ENCODE measurements at places on chromosomes 5 and 9. TPM values are rescaled to one million over a fixed set of nuclear protein-coding genes. Genes with fewer than 3 reads are reported as not detected.

DNA sequence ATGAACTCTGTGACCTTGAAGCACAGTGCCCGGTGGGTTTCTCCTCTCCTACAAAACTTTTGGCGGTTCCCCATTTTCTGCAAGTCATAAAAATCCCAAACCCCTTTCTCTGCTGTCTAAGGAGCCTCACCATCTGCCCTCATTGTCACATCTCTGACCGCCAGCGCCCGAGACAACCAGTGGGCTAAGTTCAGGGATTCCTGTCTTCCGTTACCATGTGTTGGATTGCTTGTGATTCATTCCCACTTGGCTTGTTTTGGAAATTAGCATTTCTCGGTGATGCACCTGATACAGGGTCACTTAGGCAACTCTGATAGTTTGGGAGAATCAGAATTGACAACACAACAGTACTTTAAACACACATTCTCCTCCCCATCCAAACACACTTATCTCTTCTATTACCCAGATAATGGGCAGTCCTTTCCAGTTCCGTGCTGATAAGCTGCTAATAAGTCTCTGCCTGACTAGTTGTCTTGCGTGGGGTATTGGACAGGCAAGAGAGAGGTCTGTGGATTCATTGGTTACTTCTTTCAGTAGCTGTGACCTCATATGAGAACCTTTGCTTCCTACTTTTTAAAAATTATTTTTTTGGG is 70.0 kb upstream of the KLF4 start:
- DNase-seq = no peak

DNA sequence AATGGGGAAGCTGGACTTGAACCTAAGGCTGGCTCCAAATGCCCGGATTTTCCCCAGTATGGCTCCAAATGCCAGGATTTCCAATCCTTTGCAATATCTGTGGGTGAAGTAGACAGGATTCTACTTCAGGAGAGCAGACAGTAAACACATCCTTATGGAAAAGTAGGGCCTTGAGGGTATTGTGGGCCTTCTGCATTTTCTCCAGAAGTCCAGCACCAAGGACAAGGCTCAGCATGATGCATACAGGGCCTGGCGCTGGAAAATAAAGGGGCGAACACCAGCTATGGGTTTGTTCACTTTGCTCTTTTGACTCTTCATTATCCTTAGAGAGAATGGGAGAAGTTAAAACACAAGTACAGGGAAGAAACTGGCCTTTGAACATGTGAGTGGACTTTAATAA is 347.5 kb downstream of the SEMA5A start:
- DNase-seq = no peak

Gene LVRN
- 1.0 TPM for polyA plus RNA-seq

- DNase-seq = peak; percentile 67
Observed at GRCh38 chr5:135488727-135489465, 36.7 kb upstream of the TIFAB start.

Gene CBY3
- polyA plus RNA-seq = 0.55 TPM

Gene GDA
- 0.66 TPM for polyA plus RNA-seq

GRCh38 chr9:97039514-97039860 is 545 bp upstream of the CTSV start:
- peak; percentile 13 for DNase-seq

GRCh38 chr5:8842971-8843551 is 702.8 kb downstream of the SEMA5A start:
- DNase-seq = no peak

GRCh38 chr5:39599721-39600431 is 175.1 kb upstream of the DAB2 start:
- no peak for DNase-seq

Gene SLC34A1
- 315 TPM for polyA plus RNA-seq

DNA sequence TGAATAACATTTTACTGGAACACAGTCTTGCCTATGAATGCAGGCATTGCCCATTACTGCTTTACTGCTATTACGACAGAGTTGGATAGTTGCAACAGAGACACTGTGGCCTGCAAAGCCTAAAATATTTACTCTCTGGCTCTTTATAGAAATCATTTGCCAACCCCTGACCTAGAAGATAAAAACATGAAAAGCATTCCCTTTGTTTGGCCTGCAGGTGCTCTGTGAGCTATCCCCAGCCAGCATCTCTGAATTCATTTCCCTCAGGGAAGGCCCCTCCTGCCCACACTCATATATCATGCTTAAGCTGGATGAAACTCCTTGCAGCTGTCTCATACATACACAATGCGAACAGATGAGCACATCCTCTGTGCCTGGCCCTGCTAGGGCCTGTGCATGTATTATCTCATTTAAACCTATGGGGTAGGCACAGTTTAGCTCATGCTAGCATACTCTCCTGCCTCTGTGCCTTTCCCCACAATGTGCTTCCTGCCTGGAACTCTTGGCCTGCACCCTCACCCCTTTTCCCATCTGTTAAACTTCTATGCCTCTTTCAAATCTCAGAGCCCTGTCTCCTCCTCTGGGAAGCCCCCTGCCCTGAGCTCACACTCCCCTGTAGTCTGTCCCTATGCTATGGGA is 193.1 kb downstream of the PAX5 start:
- DNase-seq = no peak

Gene IFNA17
- not detected for polyA plus RNA-seq

GRCh38 chr5:80231243-80231642 is 24.6 kb downstream of the SERINC5 start:
- DNase-seq = no peak

DNA sequence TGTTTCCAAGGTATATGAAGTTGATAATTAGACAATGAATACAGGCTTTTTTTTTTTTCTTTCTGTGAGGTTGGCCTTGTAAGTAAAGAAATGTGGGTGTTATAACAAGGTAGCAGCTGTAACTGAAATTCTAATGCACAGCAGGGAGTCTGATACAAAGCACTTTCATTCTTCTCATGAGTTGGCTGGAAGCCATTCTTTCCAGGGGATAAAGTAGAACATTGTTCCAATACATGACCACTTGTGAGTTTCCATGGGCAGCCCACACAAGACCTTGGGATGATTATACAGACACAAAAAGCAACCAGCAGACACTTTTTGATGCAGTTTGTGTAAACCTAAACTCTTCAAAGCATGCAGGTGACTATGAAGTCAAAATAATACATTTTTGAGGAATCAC is 1785.9 kb upstream of the WWC1 start:
- DNase-seq = no peak

DNA sequence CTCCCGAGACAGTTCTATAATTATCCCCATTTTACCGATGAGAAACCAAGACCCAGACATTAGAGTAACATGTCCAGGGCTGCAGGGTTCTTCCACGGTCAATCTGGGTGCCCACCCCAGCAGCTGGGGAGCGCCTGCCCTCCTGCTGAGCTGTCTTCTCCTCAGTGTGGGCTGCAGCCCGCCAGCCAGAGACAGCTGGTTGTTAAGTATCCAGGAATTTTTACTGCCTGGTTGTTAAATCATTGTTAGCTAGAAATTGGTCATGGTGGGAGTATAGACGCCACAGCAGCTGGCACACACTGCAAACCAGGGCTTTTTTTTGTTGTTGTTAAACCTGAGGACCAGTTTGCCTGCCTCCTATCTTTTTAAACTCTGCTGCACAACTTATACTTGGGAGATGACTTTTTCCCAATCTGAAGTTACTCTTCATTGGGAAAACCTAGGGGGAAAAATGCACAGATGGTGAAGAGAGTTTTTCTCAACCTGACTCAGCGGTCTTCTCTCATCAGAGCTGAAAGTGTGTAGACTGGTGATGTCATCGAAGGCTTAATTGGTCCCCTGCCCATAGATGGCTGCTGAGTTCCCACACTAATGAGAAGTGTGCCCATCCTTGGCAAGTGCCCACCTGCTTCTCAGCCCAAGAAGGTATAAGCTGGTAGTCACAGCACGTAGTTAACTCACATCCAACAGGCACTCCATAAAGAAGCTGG is 208.6 kb downstream of the DRD1 start:
- DNase-seq = no peak

DNA sequence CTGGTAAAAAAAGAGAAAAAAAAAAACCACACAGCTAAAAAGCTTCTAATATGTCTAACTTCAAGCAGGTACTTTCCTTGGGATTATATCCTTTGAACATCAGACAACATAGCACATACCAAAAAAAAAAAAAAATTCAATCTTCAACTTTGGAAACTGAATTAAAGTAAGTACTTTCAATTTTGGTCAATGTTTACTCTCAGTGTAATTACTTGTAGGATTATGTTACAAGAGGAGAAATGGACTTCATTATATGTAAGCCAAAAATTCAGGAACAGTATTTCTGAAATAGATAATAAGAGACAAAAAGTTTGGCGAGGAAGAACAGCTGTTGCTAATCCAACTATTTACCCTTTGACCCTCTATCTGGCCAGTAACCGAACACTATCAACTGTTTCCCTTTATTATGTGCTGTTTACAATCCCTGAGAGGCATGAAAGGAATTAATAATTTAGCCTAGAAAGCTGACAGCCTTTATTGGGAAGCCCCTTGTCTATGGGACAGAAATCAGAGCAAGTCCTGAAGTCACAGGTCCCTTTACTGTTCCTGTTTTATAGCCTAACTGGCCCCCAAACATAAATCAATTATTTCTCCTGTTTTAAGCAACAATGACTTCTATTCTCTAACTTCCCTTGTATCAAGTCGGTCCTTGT is 46.6 kb downstream of the NR6A1 start:
- DNase-seq = no peak
